ENCODE measurements at places on chromosomes 1 and 21.

DNA sequence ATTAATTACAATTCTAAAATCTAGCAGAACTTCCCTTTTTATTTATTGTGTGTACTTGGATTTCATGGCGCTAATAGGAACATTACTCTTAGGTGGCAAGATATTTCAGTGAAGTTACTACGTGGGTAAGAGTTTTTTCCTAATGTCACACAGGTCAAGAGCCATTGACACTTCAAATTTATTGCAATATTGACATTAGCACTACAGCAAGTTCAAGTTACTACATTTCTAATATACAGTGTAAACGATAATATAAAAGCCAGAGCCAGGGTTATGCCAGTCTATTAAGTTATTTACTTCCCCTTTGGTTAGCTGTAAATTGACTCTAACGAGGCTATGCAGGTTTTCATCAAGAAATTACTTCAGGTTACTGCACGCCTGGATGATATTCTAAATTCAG lies 29.7 kb downstream of the CHODL start:
- H3K27me3 ChIP-seq: no peaks in the 10 kb centered on the region
- no peaks in the 10 kb centered on the region for H3K4me1 ChIP-seq
- H3K36me3 ChIP-seq: no peaks in the 10 kb centered on the region
- DNase-seq: no peak
- no peak overlapping the region for H3K4me3 ChIP-seq

DNA sequence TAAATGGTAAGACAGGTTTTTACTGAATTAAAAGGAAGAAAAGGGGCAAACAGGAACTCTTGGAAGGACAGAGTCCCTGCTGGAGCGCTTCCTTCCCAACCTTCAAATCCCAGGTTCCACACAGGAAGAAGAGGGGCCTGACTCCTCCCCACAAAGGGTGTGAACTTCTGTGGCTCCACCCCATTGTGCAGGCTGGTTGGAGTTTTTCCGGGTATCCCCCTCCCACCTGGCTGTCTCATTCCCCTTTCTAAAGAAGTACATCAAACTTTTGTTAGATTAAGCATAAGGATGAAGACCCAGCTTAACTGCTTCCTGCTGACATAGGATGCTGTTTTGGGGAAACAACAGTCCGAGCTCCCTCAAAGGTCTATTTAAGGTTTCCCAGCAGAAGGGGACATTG lies 187.7 kb downstream of the FCRL5 start:
- no peaks in the 10 kb centered on the region for H3K4me1 ChIP-seq
- H3K36me3 ChIP-seq: no peaks in the 10 kb centered on the region
- H3K27me3 ChIP-seq: no peaks in the 10 kb centered on the region
- no peak overlapping the region for H3K4me3 ChIP-seq

DNA sequence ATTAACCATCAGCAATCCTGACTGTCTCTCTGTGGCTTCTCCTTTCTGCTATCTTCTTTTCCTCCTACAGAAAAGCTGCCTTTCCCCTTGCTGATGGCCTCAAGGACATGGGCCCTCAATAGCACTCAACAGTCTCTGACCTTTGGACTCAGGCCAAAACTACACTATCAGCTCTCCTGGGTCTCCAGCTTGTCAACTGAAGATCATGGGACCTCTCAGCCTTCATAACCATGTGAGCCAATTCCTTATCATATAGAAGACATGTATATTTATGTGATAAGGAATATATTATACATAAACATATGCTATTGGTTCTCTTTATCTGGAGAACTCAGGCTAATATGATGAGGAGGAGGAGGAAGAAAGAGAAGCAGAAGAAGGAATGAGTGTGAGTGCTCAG lies 91.8 kb upstream of the GJB5 start:
- H3K4me3 ChIP-seq: no peak overlapping the region
- no peaks in the 10 kb centered on the region for H3K36me3 ChIP-seq
- H3K27ac ChIP-seq: no peak overlapping the region
- no peak for DNase-seq

DNA sequence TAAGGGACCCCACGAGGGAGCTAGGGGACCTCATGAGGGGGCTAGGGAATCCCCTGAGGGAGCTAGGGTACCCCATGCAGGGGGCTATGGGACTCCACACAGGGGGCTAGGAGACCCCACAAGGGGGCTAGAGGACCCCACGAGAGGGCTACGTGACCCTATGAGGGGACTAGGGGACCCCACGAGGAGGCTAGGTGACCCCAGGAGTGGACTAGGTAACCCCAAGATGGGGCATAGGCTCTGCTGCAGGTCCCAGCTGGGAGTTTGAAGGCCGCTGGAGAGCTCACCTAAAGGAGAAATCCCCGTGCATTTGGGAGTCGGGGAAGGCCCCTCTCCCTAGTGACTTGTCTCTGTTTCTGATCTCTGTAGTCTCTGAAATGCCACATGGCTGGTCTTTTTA lies 50.0 kb upstream of the DMRTB1 start:
- no peak for DNase-seq
- no peak overlapping the region for H3K4me3 ChIP-seq
- H3K27me3 ChIP-seq: no peaks in the 10 kb centered on the region
- H3K4me1 ChIP-seq: no peaks in the 10 kb centered on the region
- no peaks in the 10 kb centered on the region for H3K36me3 ChIP-seq

DNA sequence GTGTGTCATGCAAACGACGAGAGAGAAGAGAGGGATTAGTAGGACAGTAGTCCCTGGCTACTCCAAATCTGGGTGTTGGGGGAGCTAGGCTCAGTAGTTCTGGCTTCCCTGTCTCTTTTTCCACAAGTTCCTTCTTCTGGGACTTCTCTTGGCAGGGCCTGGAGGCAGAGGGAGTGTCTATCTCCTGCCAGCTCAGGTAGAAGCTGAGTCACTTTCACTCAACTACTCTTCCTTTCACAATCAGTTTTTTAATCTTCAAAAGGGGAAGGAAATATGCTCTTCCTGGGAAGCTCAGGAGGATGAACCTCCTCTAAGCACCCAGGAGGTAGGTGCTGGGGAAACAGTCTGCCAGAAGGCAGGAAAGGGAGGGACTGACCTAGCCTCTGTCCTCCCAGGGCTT lies 35.2 kb upstream of the MAGOH start:
- no peaks in the 10 kb centered on the region for H3K36me3 ChIP-seq
- no peak for DNase-seq
- H3K27ac ChIP-seq: no peak overlapping the region
- no peaks in the 10 kb centered on the region for H3K27me3 ChIP-seq
